ENCODE measurements at places on chromosomes 1 and 21. TPM values are rescaled to one million over a fixed set of nuclear protein-coding genes. Genes with fewer than 3 reads are reported as not detected.

The S100A9 gene
- 88.3 TPM for polyA plus RNA-seq

The BACE2 gene
- polyA plus RNA-seq = 56.1 TPM

The INTS7 gene
- 6.0 TPM for polyA plus RNA-seq

The CFAP107 gene
- polyA plus RNA-seq = not detected

The TGFB2 gene
- polyA plus RNA-seq = not detected

The C1orf226 gene
- 8.1 TPM for polyA plus RNA-seq

The SPRR2G gene
- polyA plus RNA-seq = not detected

The SH2D1B gene
- 2.0 TPM for polyA plus RNA-seq

The ERI3 gene
- 50.1 TPM for polyA plus RNA-seq

The CFAP57 gene
- polyA plus RNA-seq = not detected

The FCRL5 gene
- polyA plus RNA-seq = 0.45 TPM

The ERMAP gene
- polyA plus RNA-seq = 6.3 TPM

The PGLYRP3 gene
- not detected for polyA plus RNA-seq

The PRR9 gene
- not detected for polyA plus RNA-seq

The MTARC1 gene
- 20.2 TPM for polyA plus RNA-seq

The IFNLR1 gene
- polyA plus RNA-seq = 5.7 TPM

The IL23R gene
- 1.3 TPM for polyA plus RNA-seq

The OPTC gene
- not detected for polyA plus RNA-seq

The NBPF6 gene
- 0.55 TPM for polyA plus RNA-seq

The HTR6 gene
- polyA plus RNA-seq = 0.01 TPM

The OR14A16 gene
- not detected for polyA plus RNA-seq

The CKS1B gene
- 117 TPM for polyA plus RNA-seq

The EIF4G3 gene
- polyA plus RNA-seq = 17.4 TPM

The VSIG8 gene
- 0.09 TPM for polyA plus RNA-seq

The S100A7A gene
- not detected for polyA plus RNA-seq

The ATP1A4 gene
- polyA plus RNA-seq = not detected

The EXO1 gene
- polyA plus RNA-seq = 4.9 TPM

The NR1I3 gene
- 13.3 TPM for polyA plus RNA-seq

The CTSK gene
- 26.4 TPM for polyA plus RNA-seq

The NPR1 gene
- 2.2 TPM for polyA plus RNA-seq

The LCE2B gene
- polyA plus RNA-seq = not detected

The CLDN17 gene
- not detected for polyA plus RNA-seq

The ICOSLG gene
- 3.2 TPM for polyA plus RNA-seq

The CFHR5 gene
- polyA plus RNA-seq = not detected

The SPATA17 gene
- polyA plus RNA-seq = not detected

The TUT4 gene
- 69.3 TPM for polyA plus RNA-seq

Measured in small intestine (tissue), 16 donors.